MM.1S (cell line): ENCODE measurements at places on chromosomes 1 and 21.

DNA sequence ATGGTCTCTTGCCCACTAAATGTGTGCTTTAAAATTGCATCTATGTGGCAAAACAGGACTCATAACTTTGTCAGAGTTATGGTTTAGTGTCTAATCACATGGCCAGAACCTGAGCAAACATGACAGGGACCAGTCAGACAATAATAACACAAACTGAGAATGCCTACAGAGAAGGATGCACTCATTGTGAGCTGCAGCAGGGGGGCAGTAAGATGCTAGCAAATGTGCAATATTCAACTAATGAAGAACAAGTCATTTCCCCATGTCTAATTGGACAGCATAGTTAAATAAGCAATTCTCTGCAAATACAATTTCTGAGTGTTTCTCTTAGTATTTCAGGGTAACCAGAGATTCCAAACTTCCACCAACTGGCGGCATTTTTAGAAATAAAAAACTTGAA, 30.8 kb downstream of the SPAG17 start:
- peak; percentile 21 for DNase-seq

GRCh38 chr21:33685613-33686197, 43.4 kb downstream of the ITSN1 start:
- DNase-seq = peak; percentile 7

DNA sequence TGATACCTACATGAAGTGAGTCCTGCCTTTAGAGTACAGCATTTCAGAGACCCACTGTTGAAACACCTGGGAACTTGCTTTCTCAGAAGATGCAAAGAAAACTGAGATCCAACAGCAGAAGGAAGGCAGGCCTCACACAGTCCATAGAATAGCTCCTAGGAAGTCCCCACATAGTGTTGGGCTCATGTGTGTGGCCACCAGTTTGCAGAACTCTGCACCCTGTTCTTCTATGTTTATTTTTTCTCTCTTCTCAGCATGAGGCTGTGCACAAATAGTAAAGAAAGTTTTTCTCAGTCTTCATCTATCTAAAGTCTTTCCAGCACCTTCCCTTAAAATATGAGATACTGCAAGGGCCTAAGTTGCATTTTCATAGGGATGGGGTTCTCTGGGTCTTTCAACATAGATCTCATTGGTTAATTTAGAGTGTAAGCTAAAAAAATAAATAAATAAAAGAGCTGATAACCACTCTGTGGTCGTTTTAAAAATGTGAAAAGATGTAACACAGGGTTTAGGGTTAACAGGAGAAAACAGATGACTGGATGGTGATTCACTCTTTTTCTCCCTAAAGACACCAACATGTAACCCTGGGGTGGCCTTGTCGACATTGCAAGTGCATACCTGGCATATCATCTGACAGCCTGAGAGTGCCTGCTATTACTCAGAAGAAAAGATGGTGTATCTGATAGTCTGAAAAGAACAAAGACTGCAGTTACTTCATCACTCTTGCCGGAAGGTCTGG, 94.6 kb downstream of the ZC3H11B start:
- no peak for DNase-seq

- no peak for DNase-seq
Measured at GRCh38 chr1:155320661-155321617, at the start of gene RUSC1. TSS of gene RUSC1 (plus strand) at chr1:155320894. CDS start at chr1:155321774, 880 bp downstream.

- no peak for DNase-seq
Measured at GRCh38 chr1:245160288-245160687, 5.5 kb downstream of the KIF26B start.

GRCh38 chr21:24832961-24833360, 774.3 kb downstream of the MRPL39 start:
- DNase-seq = no peak

- no peak for DNase-seq
Measured at GRCh38 chr1:180728472-180729106, 96.8 kb downstream of the XPR1 start.

GRCh38 chr1:203678943-203679661, 52.5 kb downstream of the ATP2B4 start:
- DNase-seq = no peak

DNA sequence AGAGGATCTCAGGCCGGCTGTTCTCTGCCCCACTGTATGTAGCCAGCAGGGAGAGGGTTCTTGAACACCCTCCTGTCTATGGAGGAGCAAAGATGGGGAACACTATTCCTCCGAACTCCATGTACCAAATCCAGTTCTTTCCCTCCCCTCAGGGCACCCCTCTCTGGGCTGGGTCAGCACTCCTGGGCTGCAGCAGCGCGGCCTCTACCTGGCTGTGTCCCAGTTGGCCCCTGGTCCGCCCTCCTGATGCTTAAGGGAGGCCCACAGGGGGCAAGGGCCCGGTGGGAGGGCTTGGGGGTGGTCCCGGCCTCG, 471 bp upstream of the ADPRS start:
- no peak for DNase-seq

GRCh38 chr1:148264374-148265276, 112.5 kb upstream of the NBPF11 start:
- no peak for DNase-seq

DNA sequence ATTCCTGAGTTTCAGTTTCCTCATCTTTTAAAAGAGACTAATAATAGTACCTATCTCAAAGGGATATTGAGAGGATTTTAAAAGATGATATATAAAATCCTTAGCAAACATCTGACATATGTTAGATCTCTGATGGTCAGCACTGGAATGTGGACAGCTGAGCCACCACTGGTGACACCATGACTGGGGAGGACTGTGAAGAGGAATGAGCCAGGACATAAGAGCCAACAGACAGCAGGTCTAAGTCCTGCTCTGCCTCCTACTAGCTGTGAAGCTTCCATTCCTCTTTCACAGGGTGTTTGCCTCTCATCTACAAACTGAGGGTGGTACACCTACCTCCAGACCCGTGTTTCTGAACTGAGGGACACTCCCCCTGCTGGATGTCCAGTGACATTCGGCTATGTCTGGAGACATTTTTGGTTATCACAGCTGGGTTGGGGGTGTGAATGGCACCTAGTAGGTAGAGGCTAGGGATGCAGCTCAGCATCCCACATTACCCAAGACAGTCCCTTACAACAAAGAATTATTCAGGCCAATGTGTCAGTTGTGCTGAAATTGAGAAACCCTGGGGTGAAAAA, 109.1 kb upstream of the OLIG2 start:
- peak; percentile 37 for DNase-seq

- DNase-seq = no peak
Measured at GRCh38 chr1:52140633-52141512, 1.0 kb upstream of the ZFYVE9 start.

DNA sequence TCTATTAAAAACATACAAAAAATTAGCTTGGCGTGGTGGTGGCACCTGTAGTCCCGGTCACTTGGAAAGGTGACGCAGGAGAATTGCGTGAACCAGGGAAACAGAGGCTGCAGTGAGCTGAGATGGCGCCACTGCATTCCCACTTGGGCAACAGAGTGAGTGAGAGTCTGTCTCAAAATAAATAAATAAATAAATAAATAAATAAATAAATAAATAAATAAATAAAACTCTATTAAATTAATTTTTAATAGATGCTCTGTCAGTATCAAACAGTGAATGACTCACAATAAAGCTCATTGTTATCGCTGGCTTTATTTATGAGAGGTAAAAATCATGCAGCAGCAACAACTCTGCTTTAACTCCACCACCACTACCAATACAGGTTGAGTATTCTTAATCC, 72.8 kb downstream of the ABL2 start:
- DNase-seq = no peak

DNA sequence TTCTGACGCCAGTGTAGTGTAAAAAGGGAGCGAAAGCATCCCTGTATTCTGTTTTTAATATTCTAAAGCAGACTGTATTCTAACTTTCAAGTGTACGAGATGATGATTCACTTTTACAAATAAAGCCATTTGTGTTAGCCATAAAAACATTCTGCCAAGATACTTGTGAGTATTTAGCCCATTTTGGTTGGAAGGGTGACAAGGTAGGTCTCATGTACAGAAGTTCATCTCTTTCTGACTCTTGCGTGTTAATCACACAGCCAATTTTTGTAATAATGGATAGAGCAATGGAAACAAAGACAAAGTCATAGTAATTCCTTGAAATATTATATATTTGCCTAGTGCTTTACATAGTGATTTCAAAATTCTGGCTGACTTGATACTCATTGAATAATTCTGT, 125.3 kb upstream of the GREM2 start:
- no peak for DNase-seq

DNA sequence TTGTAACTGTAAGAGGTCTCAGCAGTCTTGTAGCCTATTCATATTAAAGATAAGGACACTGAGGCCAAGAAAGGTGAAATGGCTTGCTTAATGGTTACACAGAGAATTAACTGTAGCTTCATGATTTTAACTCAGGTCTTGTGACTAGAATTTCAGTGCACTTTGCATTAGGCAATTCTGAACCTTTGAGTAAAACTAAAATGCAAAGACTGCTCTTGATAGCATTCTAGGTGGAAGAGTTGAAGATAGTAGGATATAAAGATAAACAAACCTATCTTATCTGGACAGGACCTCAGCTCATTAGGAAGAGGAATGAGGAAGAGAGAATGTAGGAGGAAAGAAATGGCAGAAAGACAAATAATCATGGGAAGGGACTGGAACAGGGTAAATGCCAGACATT, 68.6 kb upstream of the RGL1 start:
- DNase-seq = no peak

- DNase-seq = peak; percentile 92
Measured at GRCh38 chr1:24319312-24319863, at the start of gene GRHL3. TSS of gene GRHL3 (plus strand) at chr1:24319357. CDS start at chr1:24319552, 195 bp downstream.

- no peak for DNase-seq
Measured at GRCh38 chr1:188489336-188490112, 1660.8 kb downstream of the PLA2G4A start.

GRCh38 chr1:213051881-213052202, 801 bp downstream of the RPS6KC1 start:
- no peak for DNase-seq

- no peak for DNase-seq
Measured at GRCh38 chr1:212290608-212291007, 5.4 kb downstream of the PPP2R5A start.

GRCh38 chr1:38178216-38178615, 131.6 kb upstream of the POU3F1 start:
- DNase-seq = no peak

- no peak for DNase-seq
Measured at GRCh38 chr21:25556091-25556490, 51.2 kb downstream of the MRPL39 start.
